ENCODE measurements at places on chromosomes 3 and 15.

DNA sequence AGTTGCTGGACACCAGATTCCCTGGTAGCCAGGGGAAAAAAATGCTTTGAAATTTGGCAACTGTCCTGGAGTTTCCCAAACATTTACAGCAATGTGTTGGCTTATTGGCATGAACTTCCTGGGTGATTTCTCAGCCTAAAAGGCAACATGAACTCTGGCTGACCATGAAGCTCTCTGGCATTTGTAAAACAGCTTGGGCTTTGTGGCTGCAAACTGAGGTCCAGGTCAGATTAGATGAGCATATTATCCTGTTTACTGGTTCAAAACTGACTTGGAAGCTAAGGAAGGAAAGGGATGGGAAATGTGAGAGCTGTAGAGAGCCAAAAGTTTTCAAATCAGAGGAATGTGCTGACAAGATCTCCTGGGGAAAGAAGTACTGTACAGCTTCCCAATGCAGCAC lies 139.0 kb downstream of the P3H2 start:
- no peak for DNase-seq

- peak; percentile 91 for DNase-seq
Observed at GRCh38 chr3:64023187-64023860, at the start of gene PSMD6. PSMD6 (minus strand) TSS chr3:64023494; CDS start chr3:64023419, 75 bp downstream.

DNA sequence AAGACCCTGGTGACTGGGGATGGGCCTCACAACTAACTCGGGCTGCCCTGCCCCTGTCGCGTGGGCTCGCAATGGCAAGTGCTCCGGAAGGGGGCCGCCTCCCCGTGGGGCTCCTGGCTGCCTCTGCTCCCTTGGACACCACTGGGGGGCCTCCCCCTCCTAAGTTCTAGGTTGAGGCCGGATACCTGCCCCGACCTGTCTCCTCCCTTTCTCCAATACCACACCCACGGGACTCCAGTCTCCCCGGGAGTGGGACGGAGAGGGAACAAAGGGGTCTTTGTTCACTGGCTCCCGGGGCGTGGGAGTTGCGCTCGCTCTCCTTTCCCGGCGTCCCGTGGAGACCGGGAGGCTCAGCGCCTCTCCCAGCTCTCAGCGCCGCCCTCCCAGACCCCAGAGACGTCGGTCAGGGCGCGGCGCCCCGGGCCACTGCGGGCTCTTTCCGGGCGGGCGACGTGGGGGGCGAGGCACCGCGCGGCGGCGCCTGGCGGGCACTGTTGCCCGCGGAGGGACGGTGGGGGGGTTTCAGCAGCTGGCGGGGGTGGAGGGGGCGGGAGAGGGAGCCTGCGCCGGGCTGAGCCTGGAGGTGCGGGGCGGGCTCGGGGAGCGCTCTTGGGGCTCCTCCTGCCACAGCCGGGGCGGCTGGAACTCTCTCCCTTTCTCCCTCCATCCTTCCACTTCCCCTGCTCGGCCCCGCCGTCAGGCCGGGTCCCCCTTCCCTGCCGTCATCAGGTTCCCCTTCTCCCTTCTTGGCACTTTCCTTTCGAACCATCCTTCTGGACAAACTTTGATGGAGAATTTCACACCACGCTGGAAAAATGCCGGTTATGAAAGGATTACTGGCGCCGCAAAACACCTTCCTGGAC lies at the start of gene KCNH8:
Gene KCNH8 (plus strand): TSS at position 606 of the 863 bp plus-strand sequence. CDS start 210 bp downstream, at position 816.
- DNase-seq = no peak

GRCh38 chr3:126380011-126380768 lies 14.5 kb upstream of the CFAP100 start:
- no peak for DNase-seq

DNA sequence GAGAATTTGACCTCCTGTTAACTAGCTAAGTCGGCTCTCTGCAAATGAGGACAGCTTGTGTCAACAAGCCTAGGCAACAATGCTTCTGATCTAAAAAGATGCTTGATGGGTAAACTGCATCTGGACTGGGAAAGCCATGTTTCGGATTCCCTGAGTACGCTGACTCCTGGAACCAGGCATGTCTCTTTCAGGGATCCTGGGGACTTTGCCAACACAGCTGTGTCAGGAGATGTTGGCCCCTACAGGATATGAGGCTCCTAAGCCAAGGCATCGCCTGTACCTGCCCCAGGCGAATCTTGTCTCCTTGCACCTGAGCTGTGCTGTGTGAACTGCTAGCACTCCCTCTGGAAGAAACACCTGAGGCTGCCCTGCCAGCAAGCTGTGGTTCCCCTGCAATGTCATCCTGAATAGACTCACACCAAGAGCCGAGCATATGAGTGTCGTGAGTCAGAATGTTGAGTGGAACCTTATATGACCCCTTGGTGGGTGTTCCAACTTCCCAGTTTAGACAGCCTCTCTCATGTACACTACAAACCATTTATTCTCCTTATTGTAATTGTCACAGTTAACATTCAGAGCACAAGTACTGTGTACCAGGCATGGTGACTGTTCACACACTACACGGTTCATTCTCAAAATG lies 17.0 kb downstream of the EOGT start:
- no peak for DNase-seq

GRCh38 chr3:20326541-20326940 lies 140.5 kb upstream of the SGO1 start:
- no peak for DNase-seq

DNA sequence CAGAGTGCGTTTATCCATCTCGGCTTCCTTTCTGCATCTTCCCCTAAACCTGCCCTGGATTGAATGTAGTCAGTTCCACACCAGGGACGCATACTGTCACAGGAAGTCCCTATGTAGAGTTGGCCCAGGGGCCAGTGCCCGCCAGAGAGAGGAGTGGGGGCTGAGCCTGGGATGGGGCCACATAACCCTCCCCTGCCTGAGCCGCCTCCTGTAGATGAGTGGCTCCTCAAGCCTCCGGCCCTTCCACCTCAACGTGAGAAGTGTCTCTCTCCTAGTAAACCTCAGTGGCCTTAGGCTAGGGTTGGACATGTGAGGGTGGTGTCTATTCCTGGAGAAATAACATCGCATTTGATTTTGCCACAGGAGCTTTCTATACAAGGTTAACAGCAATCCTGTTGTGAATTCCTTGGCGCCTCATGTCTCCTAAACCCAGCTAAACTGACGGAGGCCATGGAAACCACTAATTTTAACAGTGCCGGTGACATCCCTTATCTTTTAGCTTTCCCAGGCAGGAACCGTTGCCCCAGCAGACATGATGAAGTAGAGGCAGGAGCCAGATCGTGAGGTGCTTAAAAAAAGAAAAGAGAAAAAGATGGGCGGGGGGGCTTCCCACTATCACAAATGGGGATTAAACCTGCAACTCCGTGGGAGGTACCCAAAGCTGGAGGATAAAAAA lies 171.1 kb downstream of the CHDH start:
- DNase-seq = no peak

- DNase-seq = no peak
Observed at GRCh38 chr3:135444058-135444457, 521.5 kb upstream of the PPP2R3A start.

DNA sequence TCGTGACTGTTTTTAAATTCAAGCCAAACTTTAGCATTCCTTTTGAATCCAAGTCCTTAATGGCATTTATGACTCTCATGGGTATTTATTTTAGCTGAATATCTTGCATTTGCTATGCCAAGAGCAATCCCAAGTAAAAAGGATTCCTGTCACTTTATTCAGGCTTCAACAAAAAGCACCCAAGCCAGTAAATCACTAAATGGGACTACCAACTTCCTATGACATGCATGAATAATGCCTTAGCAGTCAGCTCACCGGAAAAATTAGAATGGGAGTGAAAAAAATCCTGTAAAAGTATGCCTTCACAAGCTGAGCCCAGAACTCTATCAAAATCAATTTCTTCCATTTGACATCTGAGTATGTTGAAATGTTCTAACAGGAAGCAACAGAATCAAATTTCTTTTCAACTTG lies 1297.9 kb downstream of the ROBO2 start:
- no peak for DNase-seq

GRCh38 chr3:69983546-69984265 lies 15.8 kb upstream of the SAMMSON start:
- no peak for DNase-seq

DNA sequence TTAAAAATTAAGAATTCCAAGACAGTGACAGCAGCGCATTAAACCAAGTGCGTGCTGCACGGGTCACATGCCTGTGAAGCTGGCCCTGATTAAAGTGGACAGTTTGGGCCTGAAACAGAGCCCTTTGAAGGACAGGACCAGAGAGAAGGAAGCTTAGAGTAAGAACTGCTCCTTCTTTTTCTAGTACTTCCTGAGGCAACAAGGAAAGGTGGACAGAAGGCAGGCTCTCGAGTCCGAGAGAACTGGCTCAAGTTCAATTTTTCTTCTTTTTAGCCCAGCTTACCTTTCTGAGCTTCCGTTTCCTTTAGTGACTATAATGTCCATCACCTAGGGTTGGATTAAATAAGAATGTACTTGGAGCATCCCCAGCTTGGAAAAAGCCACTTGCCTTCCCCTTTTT lies 26.9 kb downstream of the ANP32A start:
- no peak for DNase-seq

- DNase-seq = no peak
Observed at GRCh38 chr3:71515636-71516365, 67.7 kb downstream of the FOXP1 start.

DNA sequence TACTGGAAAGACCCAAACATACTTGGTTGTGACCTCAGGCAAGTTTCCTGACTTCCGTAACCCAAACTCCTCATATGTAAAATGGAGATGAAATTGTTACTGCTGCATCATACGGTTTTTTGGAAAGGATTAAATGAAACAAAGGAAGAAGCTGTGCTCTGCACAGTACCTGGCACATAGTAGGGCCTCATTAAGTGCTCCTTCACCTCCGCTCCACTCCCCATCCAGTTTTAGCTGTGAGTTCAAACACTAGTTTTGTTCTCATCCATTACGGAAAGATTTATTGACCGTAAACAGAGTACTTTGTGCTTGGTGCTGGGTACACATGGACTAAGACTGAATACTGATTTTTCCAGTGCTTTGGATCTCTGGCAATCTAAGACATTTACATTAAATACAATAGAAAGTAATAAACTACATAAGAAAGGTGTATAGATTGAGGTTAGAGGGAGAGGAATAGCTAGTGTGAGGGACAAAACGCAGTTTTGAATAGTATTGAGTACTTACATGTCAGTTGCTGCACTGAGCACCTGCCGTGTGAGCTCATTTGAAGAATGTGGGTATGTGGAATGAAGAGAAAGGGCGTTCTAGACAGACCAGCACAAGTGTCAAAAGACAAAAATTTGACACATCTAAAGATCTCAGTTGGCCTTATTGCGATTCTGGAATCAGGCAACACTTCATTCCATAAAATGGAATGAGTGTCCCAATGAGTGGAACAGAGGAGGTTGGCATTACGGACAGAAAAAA lies 594 bp upstream of the ICE2 start:
- DNase-seq = no peak

DNA sequence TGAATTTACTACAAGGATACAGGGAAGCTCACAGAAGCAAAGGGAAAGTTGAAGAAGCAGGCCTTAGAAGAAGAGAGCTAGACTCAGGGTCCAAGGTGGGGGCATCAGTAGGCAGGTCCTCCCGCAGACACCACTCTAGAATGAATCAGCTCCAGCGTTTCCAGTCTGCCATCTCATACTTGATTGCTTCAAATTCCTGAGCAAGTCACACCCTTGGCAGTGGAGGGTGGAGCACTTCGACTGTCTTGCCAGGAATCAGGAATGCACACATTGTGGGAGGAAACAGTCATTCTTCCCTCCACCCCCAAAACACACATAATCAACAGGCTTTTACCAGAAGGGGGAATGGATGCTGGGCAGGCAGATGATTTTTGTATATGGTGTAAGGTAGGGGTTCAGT lies 78.5 kb downstream of the CHCHD6 start:
- no peak for DNase-seq

GRCh38 chr15:56977232-56977631 lies 58.8 kb downstream of the TCF12 start:
- DNase-seq = no peak

DNA sequence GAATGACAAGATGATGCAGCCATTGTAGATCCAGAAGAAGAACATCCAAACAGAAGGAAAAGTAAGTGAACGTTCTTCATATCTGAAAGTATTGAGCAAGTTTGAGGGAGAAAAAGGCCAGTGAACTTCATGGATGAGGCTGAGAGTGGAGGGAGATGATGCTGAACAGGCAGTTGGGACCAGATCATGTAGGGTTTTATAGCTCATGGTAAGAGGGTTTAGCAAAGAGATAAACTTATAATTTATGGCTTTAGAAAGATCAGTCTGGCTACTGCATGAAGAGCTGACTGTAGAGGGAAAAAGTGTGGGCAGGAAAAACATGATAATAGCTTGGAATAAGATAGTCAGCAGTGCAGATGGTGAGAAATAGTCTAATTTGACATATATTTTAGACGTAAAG lies 192.6 kb upstream of the LPP start:
- DNase-seq = no peak

GRCh38 chr3:189278221-189278620 lies 106.5 kb downstream of the TPRG1 start:
- DNase-seq = no peak

- DNase-seq = no peak
Observed at GRCh38 chr3:3429841-3430240, 250.3 kb upstream of the CRBN start.

GRCh38 chr15:100760357-100760903 lies 119.2 kb upstream of the ALDH1A3 start:
- DNase-seq = no peak

DNA sequence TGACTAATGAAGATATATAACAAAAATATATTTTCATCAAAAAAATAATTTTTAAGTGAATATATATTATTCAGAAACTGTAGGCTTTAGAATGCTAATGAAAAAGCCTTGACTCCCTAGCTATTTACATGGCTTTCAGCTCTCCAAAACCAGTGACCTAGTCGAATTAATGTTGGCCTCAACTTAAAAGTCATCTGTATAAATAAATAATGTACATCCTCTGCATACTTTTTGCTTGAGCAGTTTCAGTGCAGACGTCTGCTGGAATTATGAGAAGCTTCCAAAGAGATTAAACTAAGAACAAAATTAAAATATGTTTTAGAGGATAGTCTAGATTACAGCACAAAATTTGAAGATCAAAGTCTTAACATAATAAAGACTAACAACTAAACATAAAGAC lies 520.4 kb upstream of the ALCAM start:
- no peak for DNase-seq

DNA sequence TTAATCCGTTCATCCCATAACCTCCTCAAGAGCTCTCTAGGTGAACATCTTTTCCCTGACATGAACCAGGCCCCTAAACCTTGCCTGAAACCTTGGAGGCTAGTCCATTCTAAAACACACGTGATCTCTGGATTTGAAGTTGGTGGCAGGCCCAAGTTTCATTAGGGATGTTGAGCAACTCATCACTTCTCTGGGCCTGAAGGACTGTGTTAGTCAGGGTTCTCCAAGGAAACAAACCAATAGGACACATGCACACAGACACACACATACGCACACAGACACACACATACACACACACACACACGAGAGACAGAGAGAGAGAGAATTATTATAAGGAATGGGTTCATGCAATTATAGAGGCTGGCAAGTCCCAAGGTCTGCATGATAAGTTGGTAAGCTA lies 31.9 kb downstream of the ACAN start:
- no peak for DNase-seq

GRCh38 chr3:175070946-175071345 lies 211.8 kb downstream of the NAALADL2 start:
- DNase-seq = no peak
